ENCODE measurements at places on chromosomes 16 and 17.
A peak's percentile ranks its signal among the peaks of the same experiment; 100 is the strongest.

- DNase-seq, result no peak
These were observed 6.8 kb downstream of the DNASE1L2 start for GRCh38 chr16:2243031-2243528.

DNA sequence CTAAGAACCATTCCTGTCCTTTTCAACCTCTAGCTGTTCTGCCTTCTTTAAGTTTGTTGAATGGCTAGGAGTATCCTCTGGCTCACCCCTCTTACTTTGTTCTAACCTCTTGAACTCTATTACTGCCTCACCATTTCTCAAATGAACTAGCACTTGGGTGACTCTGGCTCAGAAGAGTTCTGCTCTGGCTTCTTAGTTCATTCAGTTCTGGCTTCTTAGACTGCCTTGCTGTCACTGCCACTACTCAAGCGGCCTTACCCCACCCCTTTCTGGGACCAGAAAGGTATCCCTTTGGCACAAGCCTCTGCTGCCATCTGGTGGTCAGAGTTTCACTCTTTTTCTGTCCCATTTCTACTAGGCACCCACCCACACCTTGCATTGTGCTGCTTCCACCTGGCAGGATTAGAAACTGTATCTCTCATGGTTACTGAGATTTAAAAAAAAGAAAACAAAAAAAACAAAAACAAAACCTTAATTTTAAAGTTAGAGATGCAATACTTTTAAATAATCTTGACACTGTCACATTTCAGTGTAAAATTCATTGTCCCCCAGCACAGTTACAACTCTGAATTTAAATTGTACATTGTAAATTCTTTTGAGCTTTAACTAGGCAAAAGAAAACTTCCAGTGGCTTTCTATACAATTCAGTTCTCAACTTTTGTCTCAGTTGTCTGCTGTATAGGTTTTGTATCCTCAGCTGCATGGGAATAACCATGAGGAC, 6.9 kb upstream of the ABCA10 start:
- peak; percentile 8 for DNase-seq

DNA sequence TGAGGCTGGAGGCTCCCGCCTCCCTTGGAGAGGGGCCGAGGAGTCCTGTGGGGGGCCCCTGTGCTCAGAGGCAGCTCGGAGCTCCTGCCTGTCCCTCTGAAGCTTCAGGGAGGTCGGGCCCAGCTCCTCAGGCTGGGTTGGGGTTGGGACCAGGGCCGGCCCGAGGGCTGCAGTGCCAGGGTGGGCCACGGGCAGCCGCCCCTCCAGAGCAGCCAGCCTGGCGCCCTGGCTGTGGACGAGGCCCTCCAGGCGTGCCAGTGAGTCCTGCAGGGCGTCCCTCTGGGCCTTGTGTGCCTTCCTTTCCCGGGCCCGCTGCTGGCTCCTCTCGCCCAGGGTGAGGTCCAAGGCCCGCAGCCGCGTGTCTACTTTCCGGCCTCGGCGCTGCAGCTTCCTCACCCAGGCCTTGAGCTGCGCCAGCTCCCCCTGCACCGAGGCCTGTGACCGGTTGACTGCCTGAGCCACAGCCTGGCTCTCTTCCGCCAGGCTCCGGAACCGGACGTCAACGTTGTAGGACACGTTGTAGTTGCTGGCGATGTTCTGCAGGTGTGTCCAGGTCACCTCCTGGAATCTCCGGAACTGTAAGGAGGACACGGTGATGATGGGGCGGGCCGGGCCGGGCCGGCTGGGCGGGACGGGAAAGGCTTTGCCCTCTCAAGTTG, 1.2 kb downstream of the PTX4 start:
- DNase-seq, result no peak

DNA sequence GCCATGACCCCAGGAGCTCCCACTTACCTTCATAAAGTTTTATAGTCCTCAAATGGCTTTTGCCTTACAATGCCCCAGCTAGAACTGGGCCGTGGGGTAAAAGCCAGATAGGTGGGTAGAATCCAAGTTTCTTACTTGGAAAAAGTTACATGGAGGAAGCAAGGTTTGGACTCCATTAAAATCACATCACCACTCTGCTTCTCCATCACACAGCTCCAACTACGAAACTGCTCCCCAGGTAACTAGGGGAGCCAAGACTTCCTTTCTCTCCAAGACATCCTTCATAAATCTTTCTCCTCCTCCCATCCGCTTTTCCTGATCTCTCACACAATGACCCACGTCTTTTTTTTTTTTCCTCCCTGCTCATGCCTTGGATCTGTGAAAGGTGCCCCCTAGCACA, 130.8 kb upstream of the RCVRN start:
- DNase-seq, result no peak

DNA sequence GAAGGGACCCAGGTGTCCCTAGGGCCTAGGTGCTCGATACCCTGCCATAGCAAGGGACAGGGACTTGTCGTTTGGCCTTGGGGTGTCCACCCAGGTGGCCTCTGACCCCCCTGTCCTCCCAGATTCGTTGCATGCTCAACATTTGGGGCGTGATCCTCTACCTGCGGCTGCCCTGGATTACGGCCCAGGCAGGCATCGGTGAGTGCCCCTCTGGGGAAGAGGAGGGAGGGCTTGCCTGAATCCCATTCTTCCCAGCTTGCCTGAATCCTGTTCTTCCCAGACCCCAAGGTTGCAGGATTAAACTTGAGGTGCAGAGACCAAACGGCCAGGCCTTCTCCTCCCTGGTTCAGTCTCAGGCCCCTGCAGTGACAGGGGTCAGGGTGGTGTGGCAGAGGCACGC, 3.2 kb downstream of the SLC12A3 start:
- DNase-seq, result no peak

DNA sequence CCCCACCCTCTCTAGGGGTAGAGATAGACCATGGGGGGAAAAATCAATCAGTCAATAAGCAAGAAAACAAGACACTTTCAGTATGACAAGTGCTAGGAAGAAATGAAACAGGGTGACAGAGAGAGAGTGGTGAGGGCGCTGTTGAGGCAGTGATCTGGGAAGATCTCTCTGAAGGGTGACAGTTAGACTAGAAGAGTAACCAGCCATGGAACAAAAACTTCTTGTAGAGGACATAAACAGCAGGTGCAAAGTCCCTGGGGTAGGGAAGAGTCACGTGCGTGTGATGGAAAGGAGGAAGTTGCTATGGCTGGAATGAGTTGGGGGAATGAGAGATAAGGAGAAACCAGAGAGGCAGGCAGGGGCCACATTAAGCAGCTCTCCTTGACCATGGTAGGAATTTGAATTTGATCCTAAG, 16.8 kb upstream of the EMP2 start:
- DNase-seq, result no peak

DNA sequence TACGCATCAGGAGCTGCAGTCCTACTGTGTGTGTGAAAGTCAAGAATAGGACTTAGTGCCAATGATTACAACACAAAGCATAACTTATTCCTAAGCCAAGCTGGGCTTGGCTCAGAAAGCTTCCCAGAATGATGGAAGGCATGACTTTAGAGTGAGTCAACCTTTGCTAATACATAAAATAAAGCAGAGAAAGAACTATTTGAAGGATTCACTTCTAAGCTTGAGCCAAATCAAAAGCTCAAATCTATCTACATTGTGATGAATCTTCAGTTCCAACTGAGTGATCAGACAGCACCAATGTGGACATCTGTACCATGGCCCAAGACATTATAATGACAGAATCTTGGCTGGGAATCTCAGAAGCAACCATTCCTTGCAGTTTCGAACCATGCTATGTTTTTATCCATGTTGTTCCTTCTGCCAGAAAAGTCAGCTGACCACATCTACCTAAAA, 41.4 kb downstream of the SMG6 start:
- DNase-seq, result no peak

DNA sequence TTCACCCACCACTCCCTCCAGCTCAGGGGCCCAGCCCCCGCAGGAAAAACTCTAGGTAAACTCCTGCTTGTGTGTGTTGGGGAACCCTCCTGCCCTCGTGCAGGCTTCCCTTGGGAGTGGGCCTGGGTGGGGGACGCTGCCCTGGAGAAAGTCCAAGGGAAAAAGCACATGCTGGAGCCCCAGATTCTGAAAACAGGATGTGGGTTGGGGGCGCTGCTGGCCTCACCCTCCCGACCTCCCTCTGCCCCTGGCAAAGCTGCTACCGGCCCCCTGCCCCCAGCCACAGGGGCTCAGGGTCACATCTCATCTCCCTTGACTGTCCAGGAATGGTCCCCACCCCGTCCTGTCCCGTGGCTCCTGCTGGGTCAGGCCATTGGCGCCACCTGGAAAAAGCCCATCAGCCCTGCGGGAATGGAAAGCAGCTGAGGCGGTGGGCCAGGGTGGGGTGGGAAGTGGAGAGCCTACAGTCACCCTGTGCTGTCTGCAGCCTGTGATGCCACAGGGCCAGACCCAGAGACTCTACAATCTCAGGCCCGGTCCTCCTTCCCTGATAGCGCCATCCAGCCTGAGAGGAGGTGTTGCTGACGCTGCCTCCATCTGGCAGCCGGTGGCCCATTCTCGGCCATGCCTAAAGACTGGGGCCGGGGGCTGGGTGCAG, 2.5 kb upstream of the GJD3 start:
- no peak for DNase-seq

- no peak for DNase-seq
These were observed 25.3 kb upstream of the TRPV3 start for GRCh38 chr17:3582915-3583314.

DNA sequence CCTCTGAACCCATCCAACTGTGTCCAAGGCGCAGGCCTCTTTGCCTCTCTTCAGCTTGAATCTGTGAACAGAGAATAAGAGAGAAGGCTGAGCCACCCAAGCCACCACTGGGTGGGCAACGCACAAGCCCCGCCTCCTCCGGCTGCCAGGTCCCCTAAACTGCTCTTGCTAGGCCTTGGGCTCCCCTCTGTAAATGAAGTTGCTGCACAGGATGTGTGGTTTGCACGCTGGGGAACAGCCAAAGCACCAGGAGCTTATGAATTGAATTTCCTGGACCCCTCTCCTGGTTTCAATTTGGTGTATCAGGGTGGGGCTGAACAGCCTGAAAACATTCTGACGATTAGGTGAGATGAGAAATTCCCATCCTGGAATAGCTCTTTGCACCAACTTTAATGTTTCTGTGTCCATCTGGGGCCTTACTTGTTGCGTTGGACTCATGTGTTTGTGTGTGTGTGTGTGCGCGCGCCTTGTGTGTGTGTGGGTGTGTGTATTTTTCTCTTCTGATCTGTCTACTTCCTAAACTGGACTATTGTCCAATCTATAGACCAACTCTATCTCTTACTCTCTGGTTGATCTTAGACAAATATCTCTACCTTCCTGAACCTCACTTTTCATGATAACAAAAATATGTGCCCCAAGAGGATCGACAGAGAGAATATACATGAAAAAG, 2.3 kb downstream of the CCL1 start:
- DNase-seq, result no peak

GRCh38 chr17:20092261-20092867, 83.2 kb downstream of the SPECC1 start:
- no peak for DNase-seq

All from urinary bladder (tissue), 4 donors.